ENCODE measurements at places on chromosomes 5 and 9.

DNA sequence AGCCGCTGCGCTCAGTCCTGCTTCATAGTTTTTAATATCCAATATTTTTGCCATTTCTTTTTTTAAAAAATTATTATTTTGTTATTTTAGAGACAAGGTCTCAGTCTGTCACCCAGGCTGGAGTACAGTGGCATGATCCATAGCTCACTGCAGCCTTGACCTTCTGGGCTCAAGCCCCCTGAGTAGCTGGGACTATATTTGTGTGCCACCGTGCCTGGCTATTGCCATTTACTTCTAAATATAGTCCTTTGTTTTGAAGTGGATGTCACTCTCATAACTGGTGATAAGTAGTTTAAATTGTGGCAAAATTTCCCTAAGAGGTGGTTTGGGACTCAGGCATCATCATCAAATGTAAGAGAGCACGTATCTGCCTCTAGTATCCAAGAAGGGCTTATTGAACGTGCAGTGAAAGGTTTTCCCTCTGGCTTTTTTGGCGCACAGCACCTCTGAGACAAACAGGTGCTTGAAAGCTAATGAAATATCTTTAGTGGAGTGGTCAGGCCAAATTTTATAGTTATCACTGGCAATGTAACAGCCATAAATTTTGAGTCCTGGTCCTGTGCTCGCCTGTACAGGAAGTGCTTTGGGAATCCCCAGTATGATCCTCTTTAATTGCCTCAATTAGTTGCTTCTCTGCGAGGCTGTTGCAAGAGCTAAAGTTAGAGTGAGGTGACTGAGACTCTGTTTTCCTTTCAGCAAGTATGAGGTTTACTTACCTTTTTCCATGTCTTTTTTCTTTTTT lies 14.8 kb downstream of the STXBP1 start:
- peak; percentile 1 for DNase-seq

GRCh38 chr5:173534664-173535063 lies 81.8 kb downstream of the BOD1 start:
- no peak for DNase-seq

- no peak for DNase-seq
These were observed 63.7 kb downstream of the CXXC5 start for GRCh38 chr5:139711906-139712224.

GRCh38 chr5:169905017-169905416 lies 75.3 kb downstream of the INSYN2B start:
- no peak for DNase-seq

GRCh38 chr5:103270581-103270980 lies 12.0 kb downstream of the MACIR start:
- no peak for DNase-seq
